ENCODE measurements at places on chromosomes 12 and 14.

GRCh38 chr12:8780389-8780788 is 42.0 kb upstream of the A2ML1 start:
- no peak for DNase-seq
- no peaks in the 10 kb centered on the region for H3K36me3 ChIP-seq
- H3K27me3 ChIP-seq: no peaks in the 10 kb centered on the region
- H3K4me3 ChIP-seq: no peak overlapping the region
- H3K27ac ChIP-seq: no peak overlapping the region

GRCh38 chr12:108324351-108325017 is 14.6 kb downstream of the CMKLR1 start:
- no peaks in the 10 kb centered on the region for H3K36me3 ChIP-seq
- no peak overlapping the region for H3K4me3 ChIP-seq
- no peaks in the 10 kb centered on the region for H3K4me1 ChIP-seq
- H3K27ac ChIP-seq: no peak overlapping the region
- no peak for DNase-seq
- no peaks in the 10 kb centered on the region for H3K27me3 ChIP-seq

GRCh38 chr12:110774824-110775223 is 32.1 kb upstream of the PPP1CC start:
- DNase-seq: no peak
- no peaks in the 10 kb centered on the region for H3K4me1 ChIP-seq
- no peak overlapping the region for H3K4me3 ChIP-seq
- H3K27me3 ChIP-seq: no peaks in the 10 kb centered on the region

- H3K4me1 ChIP-seq: peaks cover 1% of the 10 kb centered on the region
- no peak overlapping the region for H3K27ac ChIP-seq
- no peak overlapping the region for H3K4me3 ChIP-seq
- H3K36me3 ChIP-seq: no peaks in the 10 kb centered on the region
- no peak for DNase-seq
- no peaks in the 10 kb centered on the region for H3K27me3 ChIP-seq
Observed at GRCh38 chr12:104750061-104750460, 208.0 kb downstream of the SLC41A2 start.

GRCh38 chr12:125981610-125982253 is 916.5 kb downstream of the AACS start:
- no peak for DNase-seq
- no peaks in the 10 kb centered on the region for H3K4me1 ChIP-seq
- H3K27ac ChIP-seq: no peak overlapping the region

DNA sequence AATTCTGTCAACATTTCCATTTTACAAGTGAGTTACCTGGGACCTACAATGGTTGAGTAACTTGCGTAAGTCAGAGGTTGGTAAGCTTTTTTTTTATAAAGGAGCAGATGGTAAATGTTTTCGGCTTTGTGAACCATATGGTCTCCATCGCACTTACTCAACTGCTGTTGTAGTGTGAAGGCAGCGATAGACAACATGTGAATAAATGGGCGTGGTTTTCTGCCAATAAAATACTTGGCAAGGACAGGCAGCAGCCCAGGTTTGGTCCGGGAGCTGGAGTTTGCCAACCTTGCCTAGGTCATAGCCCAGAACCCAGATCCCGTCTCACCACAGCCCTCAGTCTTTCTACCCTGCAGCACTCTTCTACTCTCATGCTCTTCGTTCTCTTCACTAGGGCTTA is 6.3 kb downstream of the DDX55 start:
- peaks cover 40% of the 10 kb centered on the region for H3K36me3 ChIP-seq
- no peak for DNase-seq
- H3K4me3 ChIP-seq: no peak overlapping the region

Data from iPS DF 6.9 (cell line).